Fibroblast of lung (primary cell): ENCODE measurements at places on chromosomes 4 and X. TPM values are rescaled to one million over a fixed set of nuclear protein-coding genes. Genes with fewer than 3 reads are reported as not detected.
A peak's percentile ranks its signal among the peaks of the same experiment; 100 is the strongest.

GRCh38 chrX:52504551-52504950 lies 8.9 kb downstream of the XAGE1A start:
- no peak for DNase-seq

DNA sequence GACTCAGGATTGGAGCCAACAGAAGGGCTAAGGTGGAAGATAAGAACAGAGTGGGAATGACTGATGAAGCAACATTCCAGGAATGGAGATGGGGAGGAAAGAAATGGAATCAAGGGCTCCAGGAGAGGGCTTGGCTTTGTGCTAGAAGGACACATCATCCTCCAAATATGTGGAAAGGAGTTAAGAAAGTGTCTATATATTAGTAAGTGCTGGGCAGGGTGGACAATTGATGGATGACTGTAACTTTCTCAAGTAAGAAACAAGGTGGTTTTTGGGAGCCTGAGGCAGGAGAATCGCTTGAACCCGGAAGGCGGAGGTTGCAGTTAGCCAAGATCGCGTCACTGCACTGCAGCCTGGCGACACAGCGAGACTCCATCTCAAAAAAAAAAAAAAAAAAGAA lies 71.6 kb upstream of the NFKB1 start:
- DNase-seq, result peak; percentile 99

- DNase-seq, result peak; percentile 72
Measured at GRCh38 chrX:24332878-24333277, 19.0 kb upstream of the SUPT20HL2 start.

The OCIAD2 gene
- 20.5 and 34.0 TPM in 2 replicates for total RNA-seq

The NWD2 gene
- not detected in 2 replicates for total RNA-seq

GRCh38 chr4:55004831-55005230 lies 120.6 kb downstream of the KDR start:
- no peak for DNase-seq

DNA sequence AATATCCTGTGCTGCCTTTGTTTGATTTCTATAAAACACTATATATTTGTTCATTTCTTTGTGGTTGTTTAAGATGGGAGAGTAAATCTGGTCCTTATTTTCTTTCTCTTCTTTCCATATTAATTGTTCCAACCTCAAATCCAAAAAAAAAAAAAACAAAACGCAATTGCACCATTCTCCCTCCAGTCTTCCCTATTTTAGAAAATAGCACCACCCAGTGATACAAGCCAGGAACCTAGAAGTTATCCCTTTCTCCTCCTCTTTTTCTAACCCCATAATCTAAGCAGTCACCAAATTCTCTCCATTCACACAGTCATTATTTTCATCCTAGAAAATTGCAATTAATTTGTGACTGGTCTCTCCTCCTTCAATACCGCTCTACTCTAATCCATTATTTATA lies 107.8 kb downstream of the GABRA3 start:
- DNase-seq, result no peak

The STPG2 gene
- total RNA-seq, result under 0.01 and 0.17 TPM in 2 replicates

The PPP1R3F gene
- total RNA-seq, result 6.8 and 10.8 TPM in 2 replicates

DNA sequence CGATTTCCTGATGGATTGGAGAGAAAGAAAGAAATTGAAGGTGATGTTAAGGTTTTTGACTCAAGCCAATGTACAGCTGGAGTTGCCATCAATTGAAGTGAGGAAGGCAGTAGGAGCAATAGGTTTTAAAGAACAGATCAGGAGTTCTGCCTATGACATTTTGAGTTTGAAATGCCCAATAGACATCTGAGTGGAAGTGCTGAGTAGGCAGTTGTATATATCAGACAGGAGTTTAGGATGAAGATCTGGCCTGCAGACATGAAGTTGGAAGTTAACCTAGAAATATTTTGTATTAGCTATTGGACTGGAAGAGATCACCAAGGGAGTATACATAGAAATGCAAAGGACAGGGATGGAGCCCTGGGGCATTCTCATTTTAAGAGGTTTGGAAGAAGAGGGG lies 12.9 kb upstream of the TMSB15B start:
- DNase-seq, result no peak
